ENCODE measurements at places on chromosomes 13 and 19. TPM values are rescaled to one million over a fixed set of nuclear protein-coding genes. Genes with fewer than 3 reads are reported as not detected.

GRCh38 chr19:5006201-5006600, 37.3 kb downstream of the KDM4B start:
- no peak for DNase-seq

The FLT3LG gene
- total RNA-seq: 61.0 TPM

DNA sequence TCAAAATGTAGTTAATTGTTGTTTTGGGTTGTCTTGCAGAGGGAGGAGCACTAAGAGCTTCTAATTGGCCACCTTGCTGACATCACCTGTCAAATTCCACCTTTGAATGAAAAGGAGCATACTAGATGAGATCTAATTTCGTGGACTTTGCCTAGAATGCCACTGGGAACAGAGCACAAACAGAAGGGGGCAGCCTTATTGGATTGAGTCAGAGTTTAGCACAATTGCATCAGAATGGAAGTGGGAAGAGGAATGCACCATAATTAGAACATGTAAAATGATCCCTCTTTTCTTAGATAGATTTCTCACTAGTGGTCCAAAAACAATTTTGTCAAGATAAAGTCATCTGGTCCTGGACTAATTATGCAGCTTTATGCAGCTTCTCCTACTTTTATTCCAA, 1552.2 kb downstream of the PCDH9 start:
- DNase-seq: no peak

DNA sequence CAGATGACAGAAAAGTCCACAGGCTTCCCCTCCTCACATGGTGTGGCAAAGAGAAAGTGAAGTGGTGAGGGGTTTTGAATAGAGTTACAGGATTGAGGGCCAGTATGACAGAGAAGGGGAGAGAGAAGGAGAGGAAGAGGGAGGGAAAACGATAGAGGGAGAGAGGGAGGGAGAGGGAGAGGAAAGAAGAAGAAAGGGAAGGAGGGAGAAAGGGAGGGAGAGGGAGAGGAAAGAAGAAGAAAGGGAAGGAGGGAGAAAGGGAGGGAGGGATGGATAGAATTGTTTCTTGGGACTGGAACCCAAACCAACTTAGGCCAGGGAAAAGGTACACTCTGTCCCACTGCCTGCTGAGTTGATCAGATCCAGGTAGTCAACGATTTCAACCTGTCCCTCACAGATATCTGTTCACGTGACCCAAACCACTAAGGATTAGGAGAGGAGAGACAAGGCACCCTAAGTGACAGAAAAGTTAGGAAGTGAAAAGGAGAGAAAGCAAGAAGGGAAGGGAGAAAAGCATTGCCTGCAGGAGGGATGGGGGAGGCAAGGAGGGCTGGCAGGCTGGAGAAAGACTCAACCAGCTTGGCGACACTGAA, 8.1 kb upstream of the IGFL3 start:
- DNase-seq: no peak

DNA sequence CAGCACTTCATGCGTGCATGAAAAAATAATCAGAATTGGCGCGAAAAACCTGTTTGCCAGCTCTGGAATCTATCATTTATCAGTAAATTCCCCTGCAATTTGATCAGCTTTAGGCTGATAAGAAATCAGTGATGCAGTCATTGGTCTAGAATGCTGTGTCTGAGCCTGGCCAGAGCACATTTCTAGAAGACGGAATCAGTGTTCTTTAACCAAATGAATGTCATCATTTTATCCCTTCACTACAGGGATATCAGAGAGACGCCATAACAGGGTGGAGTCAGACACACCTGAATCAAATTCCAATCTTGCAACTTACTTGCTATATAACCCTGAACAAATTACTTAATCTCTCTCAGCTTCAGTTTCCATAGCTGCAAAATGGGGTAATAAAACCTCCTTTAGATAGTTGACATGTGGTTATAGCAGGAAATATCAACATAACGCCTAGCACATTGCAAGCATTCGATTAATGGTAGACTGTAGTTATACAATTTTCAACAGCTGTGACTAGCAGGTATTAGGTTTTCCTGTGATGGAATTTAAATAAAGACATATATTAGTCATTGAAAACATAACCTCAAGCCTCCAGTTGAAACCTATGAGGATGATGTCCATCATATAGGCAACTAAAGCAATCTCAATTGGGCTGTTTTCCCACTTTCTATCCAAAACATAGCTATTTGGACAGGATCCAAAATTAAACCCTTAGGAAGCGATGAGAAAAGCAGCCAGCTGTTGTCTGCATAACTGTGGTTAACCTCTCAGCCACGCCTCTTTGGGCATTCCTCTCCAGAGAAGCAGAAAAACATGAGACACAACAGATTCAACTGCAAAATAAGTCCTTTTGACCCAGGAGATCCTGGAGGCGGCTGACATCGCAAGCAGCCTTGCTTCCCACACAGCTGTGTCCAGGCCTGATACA, 51.6 kb upstream of the UBL3 start:
- DNase-seq: peak; percentile 20

DNA sequence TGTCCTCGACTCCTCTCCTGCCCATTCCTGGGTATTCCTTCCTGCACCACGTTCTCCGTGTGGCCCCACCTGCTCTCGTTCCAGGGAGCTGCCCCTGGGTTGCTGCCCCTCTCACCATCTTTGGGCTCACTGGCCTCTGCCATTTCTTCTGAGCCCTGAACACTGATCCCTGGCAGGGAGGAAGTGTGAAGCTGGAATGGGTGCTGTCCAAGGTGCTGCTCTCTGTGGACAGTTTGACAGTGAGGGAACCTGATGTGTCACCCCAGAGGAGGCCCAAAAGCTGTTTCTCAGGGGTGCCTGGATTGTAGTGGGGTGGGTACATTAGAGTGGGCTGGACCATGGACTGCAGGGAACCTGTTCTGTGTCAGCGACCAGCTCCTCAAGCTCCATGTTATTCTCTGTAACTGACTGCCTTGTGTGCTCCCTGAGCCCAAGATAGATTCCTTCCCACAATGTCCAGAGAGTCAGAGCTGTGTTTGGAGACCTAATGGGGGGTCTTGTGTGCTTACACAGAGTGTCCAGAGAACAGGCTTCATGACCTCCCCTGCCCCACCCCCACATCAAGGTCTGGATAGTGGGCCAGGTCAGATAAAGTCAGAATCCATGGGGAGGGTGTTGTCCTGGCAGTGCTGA, 7.2 kb upstream of the CEACAM8 start:
- no peak for DNase-seq

The ZNF728 gene
- total RNA-seq: not detected

The TMEM86B gene
- 7.9 TPM for total RNA-seq

The TSHZ3 gene
- total RNA-seq: 0.06 TPM

The DACH1 gene
- total RNA-seq: not detected

The RNF113B gene
- total RNA-seq: not detected

GRCh38 chr13:113179374-113180230, 21.2 kb downstream of the PROZ start:
- no peak for DNase-seq

GRCh38 chr19:24033963-24034342, 53.0 kb upstream of the ZNF254 start:
- DNase-seq: peak; percentile 22

The GTPBP3 gene
- 49.6 TPM for total RNA-seq

- no peak for DNase-seq
Observed at GRCh38 chr13:94630858-94631257, 29.2 kb downstream of the GPR180 start.

DNA sequence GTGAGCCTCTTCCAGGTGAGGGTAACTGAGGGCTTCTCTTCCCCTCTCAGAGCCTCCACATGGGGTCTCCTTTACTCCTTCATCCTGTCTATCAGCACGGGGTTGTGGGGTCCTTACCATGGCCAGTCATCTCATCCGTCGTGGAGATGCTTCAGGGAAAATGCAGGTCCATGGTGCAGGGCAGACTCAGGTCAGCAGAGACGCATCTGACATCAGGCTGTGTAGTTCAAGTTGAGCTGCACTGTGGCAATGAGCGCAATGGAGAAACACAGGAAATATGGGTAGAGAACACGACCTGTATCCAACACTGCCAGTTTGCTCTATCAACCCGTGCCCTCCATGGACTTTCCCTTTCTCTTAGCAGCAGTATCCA, 13.9 kb downstream of the LILRA5 start:
- no peak for DNase-seq

- no peak for DNase-seq
Observed at GRCh38 chr19:43489310-43489709, 15.2 kb downstream of the PHLDB3 start.

GRCh38 chr13:67228031-67228430, 2.1 kb downstream of the PCDH9 start:
- no peak for DNase-seq

DNA sequence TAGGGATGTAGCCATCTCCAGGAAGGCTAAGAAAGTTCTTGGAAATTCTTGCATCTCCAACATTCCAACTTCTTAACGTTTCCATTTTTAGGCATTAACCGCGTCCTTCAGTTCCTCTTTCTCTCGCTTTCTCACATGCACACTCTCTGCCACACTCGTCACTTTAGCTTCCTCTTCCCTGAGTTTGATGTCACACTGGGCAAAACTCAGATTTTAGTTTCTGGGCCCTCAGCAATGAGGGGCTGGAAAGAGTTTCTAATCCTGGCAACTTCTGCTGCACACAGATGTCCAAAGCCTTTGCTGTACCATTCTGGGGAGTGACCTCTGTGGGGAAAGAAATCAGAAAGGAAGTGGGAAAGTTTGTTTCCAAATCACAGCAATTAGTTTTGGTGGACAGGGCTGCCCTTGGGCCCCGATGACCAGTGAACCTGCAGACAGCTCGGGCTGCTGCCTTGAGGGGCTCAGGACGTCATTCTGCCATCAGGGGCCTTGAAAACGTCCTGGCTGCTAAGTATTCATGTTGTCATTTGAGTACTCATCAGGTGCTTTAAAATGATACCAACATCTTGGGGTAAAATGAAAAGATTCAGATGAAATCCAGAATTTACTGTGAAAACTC, 89.3 kb downstream of the KL start:
- no peak for DNase-seq
